ENCODE measurements at places on chromosomes 11 and 22.

DNA sequence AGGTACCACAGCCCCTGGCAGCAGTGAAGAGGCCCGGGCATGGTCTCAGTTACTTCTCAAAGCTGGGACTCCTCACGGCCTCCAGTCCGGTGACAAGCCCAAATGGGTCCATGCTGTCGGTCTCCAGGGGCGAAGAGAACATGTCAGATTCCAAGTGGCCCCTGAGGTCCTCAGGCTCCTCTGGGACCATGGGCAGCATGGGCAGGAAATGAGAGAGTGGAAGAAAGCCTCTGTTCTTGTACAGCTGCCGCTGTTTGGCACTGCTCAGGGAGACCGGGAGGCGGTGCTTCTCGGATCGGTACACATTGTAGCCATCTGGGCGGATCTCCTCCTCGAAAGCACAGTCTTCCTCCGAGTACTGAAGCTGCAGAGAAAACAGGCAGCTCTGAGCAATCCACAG lies 4.6 kb downstream of the FGF19 start:
- DNase-seq, result no peak

GRCh38 chr11:34236572-34236971 lies 121.2 kb downstream of the ABTB2 start:
- DNase-seq, result no peak

- no peak for DNase-seq
Observed at GRCh38 chr11:44990665-44991064, 40.0 kb upstream of the TP53I11 start.

GRCh38 chr11:10529279-10529678 lies 11.7 kb downstream of the RNF141 start:
- no peak for DNase-seq

GRCh38 chr11:126118806-126119205 lies 56.1 kb upstream of the CDON start:
- no peak for DNase-seq

GRCh38 chr11:86068138-86068871 lies 579 bp downstream of the PICALM start:
- DNase-seq, result peak; percentile 24

- DNase-seq, result no peak
Observed at GRCh38 chr11:11069841-11070835, 212.3 kb upstream of the ZBED5 start.

- DNase-seq, result no peak
Observed at GRCh38 chr11:124867700-124868099, 2.5 kb downstream of the ROBO3 start.

DNA sequence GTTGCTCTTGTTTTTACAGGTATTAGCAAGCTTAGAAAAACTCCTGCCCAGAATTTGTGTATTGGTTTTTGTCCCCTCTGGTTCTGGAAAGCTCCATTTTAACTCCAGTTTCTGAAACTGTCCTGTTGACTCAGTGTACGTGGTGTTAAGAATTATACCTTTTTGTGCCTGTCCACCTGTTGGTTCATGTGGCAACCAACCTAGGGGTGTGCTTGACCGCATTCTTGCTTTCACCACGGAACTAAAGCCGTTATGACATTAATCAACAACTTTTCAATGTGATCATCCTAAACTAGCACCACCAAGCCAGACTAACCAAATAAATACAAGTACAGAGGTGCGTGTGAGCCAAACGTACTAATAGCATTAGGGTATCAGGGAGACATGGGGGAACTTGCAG lies 56.0 kb upstream of the PTH start:
- no peak for DNase-seq

DNA sequence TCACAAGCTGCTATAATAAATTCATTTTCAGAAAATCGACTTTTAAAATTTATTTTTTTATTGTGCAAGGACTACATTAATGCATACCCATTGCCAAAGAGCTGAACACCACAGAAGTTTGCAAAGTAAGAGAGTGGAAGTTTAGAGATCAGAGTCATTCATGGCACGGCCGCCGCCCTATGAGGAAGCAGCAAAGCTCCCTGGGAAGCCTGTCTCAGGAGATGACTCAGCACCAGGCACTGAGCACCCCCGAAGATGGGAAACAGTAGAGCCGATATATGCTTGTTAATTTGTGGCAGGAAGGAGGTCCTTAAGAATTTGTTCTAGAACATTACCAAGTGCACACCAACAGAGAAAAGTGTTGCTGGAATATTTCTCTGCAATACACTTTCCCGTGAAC lies 693.7 kb downstream of the OPCML start:
- DNase-seq, result no peak

DNA sequence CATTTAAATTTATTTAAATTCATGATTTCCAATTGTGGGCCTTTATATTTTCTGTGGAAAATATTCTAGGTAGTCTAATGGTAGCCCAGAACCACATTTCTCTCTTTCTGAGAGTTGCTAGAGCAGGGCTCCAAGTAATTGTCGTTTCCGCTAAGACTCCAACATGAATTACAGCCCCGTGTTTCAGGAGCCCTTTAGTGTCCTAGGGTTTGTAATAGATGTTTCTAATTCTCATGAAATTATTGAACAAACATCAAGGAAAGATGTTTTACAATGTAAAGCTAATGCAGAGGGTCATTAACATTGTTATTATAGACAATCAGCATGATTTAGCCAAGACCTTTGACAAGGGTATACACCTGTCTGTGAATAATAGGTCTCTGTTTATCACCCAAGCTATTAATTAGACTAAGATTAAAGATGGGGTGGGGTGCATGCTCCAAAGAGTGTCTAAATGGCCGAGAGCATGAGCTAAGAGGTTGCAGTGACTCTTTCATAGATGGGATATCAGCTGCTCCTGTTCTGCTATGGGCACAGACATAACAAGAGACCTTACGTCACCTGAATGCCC lies 81.8 kb upstream of the NTM start:
- no peak for DNase-seq

- DNase-seq, result no peak
Observed at GRCh38 chr11:57249384-57250319, 12.6 kb upstream of the APLNR start.

DNA sequence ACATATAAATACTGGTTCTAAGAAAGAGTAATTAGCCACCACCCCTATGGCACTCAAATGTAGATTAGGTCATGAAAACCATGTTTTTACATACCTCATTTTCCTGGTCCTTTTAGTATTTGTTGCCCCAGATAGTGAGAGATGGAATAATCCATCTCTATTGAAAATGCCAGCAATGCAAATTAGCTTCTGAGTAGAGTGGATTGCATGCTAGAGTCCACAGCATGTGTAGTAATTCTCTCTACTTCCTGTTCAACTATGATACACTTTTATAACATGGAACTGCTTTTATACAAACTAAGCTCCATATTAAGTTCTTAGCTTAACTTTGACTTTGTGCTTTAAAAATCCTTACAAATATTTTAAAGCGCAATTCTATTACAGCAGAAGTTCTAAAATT lies 73.2 kb downstream of the TRPC6 start:
- DNase-seq, result no peak

DNA sequence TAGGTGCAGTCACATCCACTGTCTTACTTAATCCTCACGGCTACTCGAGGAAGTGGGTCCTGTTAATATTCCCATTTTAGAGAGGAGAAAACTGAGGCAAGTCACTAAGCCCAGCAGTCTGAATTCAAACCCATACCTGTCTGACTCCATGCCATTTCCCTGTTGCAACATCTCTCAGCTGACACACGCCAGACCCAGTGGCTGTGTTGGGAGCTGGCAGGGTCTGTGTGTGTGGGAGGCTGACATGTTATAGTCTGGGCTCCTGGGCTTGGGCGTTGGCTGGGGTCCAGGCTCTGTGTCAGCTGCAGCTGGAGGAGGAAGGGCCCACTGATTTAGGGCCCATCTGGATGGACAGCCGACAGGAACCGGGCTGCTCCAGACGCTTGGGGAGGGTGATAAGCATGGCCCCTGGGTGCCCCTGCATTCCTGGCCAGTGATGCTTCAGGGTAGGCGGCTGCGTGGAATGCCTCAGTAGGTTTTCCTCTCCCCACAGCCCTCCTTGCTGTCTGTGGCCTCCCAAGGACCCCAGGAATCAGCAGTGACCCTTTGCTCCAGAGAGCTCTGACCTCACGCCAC lies 562.5 kb downstream of the MN1 start:
- DNase-seq, result no peak

GRCh38 chr11:47766509-47767227 lies 473 bp downstream of the FNBP4 start:
- peak; percentile 70 for DNase-seq

DNA sequence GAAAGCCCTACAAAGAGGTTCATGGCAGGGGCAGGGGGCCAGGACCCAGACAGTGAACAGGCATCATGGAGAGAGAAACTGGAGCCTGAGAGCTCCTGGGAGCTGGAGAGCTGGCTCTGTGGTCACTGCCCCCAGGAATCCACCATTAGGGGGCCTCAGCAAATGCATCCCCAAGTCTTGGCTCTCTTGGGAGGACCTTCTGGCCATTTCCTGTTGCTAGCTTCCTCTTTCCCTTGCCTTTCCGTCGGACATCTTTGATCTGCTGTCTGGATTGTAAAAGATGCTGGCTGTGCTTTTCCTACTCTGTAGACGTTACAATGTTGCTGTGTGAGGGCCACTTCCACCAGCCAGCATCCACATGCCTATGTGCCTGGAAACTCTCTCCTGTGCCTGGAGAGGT lies 7.1 kb upstream of the CRYBB2 start:
- no peak for DNase-seq

- no peak for DNase-seq
Observed at GRCh38 chr11:96256215-96257011, 86.6 kb downstream of the MAML2 start.

DNA sequence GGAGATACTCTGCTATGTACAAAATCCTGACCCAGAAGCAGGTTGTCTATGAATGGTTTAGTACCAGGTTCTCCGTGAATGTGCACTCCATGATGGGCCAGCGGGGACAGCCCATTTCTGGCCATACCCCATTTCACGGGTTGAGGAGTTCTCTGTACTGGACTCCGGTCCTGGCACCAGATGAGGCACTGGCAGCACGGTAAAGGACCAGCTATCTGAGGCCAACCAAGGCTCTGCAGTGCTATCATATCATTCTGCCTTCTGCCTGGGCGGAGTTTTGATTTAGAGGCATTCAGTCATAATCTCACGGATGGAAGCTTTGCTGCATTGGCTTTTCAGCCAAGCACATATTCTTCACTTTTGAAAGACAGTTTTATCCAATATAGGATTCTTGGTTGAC lies 18.5 kb upstream of the KMT5B start:
- DNase-seq, result no peak

GRCh38 chr11:117735350-117735977 lies 61.6 kb downstream of the DSCAML1 start:
- no peak for DNase-seq

DNA sequence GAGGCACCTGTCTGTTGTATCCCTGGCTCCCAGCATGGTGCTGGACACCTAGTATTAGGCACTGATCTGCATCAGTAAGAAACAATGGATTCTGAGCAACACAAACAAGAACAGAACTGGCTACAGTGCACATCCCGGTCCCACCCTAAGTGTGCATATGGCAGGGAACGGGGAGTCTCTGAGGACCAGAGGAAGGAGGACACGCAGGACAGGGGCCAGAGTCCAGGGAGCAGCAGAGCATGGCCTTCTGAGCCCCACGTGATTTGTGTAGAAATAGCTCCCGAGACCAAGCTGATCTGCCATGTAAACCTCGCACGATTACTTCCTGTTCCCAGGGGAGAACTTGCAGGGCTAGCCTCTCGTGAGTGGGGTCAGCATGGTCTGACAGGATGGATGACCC lies 12.7 kb upstream of the SNX32 start:
- no peak for DNase-seq

- DNase-seq, result no peak
Observed at GRCh38 chr11:45133878-45134277, 12.6 kb upstream of the PRDM11 start.

DNA sequence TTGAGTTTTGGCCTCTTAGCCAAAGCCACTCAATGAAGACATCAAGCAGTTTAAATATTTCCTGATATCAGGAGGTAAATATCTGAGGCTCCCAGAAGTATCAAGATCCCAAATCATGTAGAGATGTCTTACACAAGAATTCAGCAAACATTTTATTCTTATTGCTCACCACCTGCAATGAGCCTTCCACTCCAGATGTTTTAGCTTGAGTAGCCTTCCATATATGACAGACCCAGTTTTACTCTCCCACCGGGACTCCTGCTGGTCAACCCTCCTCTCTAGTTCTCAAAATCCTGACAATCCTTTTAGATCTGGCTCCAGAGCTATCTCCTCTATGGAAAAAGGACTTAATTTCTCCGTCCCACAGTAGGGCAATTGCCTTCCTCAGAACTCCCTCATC lies 404.4 kb downstream of the KCNA4 start:
- DNase-seq, result no peak

DNA sequence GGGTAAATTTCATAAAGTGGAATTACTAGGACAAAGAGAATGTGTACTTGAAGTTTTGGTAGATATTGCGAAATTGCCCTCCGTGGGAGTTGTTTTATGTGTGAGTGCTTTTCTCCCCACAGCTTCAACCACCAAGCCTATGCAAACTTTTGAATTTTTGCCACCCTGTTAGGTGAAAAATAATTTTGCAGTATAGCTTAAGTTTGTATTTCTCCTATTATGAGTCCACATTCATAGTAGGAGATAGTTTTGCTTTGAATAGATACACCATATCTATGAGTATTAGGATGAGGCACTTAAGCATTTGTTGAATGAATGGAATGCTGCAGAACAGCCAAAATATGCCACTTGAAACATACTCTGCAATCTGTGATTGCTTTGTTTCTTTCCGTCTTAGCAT lies 43.6 kb downstream of the UVRAG start:
- DNase-seq, result no peak

DNA sequence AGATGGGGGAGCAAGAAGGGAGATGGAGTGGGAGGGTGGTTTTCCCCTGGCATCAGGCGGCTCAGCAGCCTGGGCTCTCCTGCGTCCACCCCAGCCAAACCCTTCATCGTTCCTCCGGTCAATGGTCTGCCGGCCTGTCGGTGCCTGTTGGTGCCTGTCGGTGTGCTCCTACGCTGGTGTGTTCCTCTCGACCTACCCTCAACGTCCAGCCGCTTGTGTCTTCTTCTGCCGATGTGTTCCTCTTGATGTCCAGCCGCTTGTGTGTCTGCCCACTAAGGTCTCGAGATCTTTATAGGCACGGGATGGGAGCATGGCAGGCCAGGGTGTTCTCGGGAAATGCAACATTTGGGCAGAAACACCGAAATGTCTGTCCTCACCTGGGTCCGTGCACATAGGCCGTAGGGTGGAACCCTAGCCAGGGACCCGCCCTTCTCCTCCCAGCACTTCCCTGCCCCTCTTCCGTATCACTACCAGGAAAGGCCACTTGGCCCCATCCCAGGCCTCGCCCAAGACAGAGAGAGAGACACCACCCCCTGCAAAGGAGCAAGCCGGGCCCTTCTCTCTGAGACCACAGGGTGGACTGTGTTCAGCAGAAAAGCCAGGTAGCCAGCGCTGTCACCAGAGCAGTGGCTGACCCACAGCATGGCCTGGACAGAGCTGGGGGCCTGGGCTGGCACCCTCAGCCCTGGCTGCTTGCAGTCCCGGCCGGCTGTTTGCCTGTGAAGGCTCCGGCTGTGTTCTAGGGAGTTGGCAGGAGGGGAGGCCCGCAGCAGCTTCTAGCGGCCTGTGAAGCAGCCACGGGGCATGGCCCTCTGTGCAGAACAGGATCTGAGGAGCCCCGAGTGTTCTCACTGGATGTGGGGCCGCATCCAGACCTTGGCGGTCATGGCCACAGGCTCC lies 61.6 kb upstream of the KCNQ1OT1 start:
- no peak for DNase-seq
